ENCODE measurements at places on chromosomes 11 and 22.

DNA sequence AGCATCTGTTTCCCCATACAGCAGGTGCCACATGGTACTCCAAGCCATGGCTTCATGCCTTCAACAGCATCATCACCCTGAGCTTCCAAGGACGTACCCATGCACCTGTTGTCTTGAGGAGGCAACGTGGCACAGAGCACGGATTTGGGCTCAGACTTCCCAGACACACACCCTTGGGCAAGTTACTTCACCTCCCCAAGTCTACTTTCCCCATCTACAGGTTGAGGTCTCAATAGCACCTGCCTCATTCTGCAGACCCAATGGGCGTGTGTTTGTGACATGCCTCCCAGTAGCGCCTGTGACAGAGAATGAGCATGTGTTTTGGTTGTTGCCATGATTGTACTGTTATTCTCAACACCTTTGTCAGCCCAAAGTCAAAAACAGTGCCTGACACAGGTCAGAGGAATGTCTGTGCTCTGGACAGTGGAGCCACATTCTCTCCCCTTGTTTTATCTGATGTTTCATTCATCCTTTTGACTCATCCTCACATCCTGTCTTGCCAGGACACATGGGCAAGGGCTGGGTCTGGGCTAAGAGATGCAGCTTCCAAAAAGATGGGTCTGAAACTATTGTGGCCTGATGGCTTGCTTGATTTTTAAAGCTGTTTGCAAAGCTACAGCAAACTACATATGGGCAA lies 53.4 kb upstream of the CCND1 start:
- DNase-seq = no peak

DNA sequence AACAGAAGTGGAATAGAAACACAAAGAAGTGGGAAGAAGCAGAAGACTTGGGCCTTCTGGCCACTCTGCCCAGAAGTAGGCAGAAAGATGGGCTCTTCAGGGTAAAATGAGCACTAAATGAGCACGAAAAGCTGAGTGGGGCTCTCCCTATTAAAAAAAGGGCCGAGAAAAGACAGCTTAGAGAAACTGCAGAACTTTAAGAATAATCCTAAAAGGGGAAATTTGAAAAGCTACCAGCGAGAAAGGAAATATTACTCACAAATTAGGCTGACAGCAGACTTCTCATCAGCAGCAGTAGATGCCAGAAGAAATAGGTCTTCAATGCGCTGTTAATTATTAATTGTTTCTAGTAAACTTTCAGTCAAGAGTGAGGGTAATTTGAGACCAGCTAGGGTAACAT lies 78.2 kb downstream of the UVRAG start:
- DNase-seq = no peak

DNA sequence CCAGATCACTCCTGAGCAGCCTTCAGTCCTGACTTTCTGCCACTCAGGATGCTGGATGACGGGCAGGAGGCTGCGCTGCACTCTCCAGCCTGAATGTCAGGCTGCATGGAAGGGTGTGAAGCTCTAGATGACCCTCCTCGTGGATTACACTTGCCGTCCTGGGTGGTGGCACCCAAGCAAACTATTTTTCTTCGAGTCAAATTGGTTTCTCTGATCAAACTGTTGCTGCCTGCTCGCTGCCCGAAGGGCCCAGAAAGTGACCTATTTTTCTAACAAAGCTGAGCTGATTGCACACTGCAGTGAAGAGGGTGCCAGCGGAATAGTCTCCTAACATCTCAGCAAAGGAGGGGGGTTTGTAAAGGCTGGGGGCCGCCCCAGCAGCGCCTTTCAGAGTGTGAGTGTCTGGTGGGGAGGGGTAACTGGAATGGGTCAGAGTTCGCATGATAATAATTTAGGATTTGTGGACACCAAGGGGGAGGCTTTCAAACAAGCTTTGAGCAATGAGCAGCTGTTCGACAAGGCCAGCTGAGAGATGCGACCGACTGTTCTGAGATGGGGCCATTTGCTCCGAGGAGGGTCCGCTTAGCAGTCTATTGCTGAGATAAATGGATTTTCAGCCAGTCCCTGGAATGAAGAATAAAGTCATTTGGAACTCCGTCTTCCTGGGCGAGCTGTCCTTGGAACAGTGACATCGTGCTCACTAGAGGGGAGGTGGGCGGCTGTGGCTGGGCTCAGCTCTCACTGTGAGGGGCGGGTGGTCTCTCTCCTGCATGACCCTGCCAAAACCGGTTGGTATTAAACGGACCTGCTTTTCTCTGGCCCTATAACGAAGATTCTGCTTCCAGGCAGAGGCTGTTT lies 537.6 kb downstream of the BRD1 start:
- DNase-seq = no peak

DNA sequence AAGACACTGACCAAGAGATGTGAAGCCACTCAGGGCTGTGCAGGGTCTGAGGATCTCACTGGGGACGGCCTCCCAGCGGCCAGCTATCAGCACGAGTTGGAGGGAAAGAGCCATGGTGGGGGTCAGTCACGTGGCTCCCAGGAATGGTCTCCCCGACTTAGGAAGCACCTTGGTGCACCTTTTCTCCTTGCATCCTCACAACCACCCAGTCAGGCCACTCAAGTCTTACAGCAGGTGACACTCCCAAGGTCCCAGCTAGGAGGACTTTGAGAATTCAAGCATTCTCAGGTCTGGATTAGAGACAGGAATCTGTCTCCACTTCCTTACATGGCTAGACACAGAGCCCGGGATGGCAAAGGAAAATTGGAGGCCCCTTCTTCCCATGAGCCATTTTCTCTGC lies 2.7 kb downstream of the RNASEH2C start:
- DNase-seq = no peak

DNA sequence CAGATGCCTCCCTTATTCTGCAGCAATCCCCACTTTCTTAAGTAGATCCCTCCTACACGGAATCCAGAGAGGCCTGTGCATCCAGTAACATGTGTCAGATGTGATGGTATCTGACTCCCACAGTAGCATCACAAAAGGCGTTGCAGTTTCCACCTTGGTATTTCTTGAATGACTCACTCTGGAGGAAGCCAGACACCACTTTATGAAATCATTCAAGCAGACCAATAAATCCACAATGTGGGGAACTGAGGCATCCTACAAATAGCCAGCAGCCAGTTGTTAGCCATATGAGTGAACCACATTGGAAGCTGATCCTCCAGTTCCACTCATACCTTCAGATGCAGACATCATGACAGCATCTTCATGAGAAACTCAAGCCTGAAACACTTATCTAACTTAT lies 798.1 kb downstream of the OPCML start:
- DNase-seq = no peak

DNA sequence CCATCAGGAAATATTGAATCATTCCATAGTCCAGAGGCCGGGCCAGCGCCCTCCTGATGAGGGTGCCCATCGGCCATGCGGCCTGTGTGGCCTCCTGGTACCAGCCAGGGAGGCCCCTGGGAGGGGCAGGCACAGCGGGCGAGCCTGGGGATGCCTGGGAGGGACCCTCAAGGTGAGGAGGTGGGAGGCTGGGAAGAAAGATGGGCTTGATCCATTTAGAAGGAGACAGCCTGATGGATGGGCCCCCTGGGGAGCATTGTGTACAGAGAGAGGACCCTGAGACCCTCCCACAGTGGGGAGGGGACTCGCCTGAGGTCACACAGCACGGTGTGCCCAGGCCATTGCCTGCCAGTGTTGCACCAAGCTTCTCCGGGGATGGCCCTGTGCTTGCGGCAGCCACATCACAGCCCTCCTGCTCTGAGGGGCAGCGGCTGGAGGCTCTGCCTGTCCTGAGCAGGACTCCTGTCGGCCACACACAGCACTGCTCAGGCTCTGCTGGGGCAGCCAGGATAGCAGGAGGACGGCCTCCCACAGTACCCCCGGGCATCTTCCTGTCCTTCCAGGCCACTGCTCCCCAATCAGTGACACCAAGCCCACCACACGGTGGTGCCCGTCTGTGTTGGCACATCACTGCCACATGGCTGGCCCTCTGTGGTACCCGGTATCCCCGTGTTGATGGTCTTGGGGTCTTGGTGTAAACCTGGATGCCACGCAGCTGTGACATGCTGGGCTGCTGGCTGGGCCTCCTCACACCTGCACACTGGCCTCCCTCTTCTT lies 290.0 kb downstream of the TBC1D22A start:
- DNase-seq = no peak

- no peak for DNase-seq
These were observed 14.9 kb downstream of the AP2A2 start for GRCh38 chr11:940496-941135.

DNA sequence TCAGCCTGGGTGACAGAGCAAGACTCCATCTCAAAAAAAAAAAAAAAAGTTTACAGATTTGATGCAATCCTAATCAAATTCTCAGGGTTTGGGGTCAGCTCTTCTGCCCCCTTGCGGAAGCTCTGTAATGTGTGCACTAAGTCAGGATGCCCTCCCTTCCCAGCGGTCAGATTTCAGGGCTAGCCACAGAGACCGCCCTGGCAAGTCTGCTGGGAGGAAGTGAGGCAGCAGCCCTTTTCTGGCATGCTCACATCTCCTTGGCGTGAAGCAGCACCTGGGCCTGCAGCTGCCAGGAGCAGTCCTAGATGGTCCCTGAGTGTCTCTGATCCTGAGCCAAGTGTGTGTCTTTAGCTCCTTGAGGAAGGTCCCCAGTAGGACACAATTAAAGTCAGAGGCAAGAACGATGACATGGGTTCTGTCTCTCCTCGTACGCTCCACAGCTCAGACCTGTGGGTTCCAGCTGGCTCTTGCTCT lies 10.9 kb upstream of the APOBEC3C start:
- peak; percentile 44 for DNase-seq

DNA sequence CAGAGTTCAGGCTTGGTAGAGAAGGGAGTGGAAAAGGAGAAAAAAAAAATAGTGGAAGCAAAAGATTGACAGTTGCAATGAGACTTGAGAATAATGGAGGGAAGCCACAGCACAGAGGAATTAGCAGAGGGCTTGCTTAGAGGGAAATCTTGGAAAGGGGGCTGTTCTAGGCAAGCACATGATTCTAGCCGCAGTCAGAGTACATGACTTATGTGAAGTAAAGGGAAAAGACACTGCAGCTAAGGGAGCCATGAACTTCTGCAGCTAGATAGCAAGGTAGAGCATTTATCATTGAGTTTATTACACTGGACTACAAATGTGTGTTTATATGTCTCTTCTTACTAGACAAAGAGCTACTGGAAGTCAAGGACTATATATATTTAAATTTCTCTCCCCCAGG lies 144.0 kb upstream of the OPCML start:
- no peak for DNase-seq

DNA sequence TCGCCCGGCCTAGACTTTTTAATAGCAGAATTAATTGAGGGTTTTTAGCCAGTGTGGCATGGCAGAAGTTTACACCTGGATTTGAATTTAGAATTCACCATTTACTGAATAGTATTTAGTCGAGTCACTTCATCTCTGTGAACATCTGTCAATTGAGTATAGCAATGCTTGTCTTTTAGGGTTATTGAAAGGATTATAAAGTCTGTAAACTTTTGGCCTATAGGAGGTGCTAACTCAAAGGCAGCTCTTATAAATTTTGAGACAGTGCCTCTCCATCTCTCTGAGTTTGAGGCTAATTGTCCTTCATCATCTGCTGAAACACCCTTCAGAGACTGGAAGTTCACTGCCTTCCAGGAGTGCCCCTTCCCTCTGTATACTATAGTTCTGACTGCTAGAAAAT lies 205.0 kb downstream of the NELL1 start:
- DNase-seq = no peak

DNA sequence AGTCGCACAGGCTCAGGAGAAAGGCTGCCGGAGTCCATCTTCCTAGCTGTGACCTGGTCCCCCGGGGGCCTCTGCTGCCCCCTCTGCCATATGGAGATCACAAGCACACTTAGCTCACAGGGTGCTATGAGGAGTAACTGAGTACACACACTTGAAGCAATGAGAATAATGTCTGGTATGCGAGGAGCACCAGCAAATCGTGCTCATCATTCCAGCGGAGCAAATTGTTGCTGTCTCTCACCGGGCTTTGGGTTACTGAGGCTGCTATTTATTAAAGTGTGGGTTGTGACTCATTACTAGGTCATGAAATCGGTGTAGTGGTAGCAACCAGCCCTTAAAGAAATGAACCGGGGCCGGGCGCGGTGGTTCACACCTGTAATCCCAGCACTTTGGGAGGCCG lies 48.1 kb upstream of the EIF3D start:
- DNase-seq = no peak

DNA sequence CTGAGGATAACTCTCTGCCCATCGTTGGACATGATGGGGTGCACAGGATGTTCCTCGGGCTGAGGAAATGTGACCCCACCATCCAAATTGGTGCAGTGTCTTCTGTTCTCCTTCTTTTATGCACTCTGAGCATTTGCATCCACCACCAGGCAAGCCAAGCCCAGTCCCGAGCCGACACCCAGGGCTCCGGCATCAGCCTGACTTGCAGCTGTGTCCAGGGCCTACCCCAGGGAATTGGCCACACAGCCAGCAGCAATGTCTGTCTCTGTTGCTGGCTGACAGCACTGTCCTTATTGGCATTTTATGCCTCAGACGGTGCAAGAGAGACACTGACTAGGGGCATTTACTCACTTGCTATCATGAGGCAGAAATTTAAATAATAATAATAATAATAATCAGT lies 25.4 kb upstream of the CPT1A start:
- no peak for DNase-seq

DNA sequence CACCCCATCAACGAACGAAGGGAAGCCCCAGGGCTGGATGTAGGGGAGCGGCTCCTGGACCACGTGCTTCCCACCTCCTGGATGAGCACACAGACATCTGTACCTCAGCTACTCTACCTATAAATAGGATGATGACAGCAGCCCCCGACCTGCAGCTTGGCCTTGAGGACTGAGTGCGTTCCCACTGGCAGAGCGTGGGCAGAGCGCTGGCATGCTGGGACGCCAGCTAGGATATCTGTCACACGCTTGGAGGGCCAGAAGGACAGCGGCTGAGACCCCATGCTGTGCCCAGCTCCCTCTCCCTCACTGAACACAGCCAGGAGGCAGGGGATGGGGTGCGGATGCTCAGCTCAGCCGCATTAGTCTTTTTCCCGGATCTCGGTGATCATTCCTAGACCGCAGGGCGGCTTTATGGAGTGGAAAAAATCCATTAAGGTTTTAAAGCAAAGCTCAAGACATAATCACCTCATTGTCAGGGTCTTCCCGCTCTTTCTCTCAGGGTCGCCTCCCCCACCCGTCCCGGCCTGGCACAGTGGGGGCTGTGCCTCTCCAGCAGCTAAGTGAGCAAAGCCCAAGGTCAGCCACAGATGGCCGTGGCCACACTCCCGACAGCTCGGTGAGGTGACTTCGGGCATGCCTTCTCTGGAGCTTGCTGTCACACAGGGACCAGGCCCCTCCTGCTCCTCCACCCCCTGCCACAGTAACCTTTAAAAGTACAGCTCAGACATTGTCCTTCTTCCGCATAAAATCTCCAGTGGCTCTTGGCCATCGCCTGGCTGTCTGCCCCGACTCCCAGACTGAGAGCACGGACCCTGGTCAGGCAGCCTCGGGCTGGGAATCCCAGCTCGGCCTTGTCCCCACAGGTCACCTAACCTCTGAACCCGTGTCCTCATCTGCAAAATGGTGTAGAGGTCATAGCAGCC lies 69.6 kb upstream of the SHISAL1 start:
- DNase-seq = peak; percentile 10

DNA sequence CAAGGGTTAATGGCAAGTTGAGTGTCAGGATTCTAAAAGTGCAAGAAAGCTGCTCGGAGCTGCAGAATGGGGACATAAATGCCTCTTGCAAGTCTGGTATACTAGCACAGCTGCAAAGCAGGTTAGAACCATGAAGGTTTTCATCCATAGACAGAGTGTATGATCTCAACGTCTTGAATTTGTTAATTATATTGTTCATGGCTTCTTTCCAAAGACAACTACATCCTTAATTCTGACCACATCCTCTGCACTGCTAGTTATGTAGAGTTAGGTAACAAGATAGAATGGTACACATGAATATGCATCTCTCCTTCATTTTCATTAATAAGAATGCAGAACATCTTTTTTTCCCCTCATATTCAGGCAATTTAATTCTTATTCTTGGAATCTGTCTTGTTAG lies 34.2 kb downstream of the EXPH5 start:
- no peak for DNase-seq

Measured in NCI-H1694 (cell line).